ENCODE measurements at places on chromosomes 7 and 10. TPM values are rescaled to one million over a fixed set of nuclear protein-coding genes. Genes with fewer than 3 reads are reported as not detected.

FAM221A gene
- 7.7 TPM for total RNA-seq

PPP1R17 gene
- total RNA-seq = not detected

KAZALD1 gene
- total RNA-seq = 0.90 TPM

MARVELD1 gene
- total RNA-seq = 2.3 TPM

IGFBP3 gene
- total RNA-seq = not detected

PDK4 gene
- total RNA-seq = not detected

CSGALNACT2 gene
- 15.5 TPM for total RNA-seq

ADAP1 gene
- 34.6 TPM for total RNA-seq

PLXDC2 gene
- total RNA-seq = not detected

PLXNA4 gene
- total RNA-seq = 0.18 TPM

CPVL gene
- total RNA-seq = not detected

GPR37 gene
- not detected for total RNA-seq

NCF1 gene
- total RNA-seq = 2.4 TPM

LHPP gene
- 15.1 TPM for total RNA-seq

TEX36 gene
- total RNA-seq = not detected

TMEM176B gene
- total RNA-seq = not detected

TNPO3 gene
- total RNA-seq = 58.4 TPM

EN2 gene
- not detected for total RNA-seq

SH2B2 gene
- total RNA-seq = 7.1 TPM

CROT gene
- total RNA-seq = 7.3 TPM

CHST3 gene
- total RNA-seq = 0.36 TPM

CYP26C1 gene
- not detected for total RNA-seq

AKR1C8 gene
- not detected for total RNA-seq

Data from activated CD8-positive, alpha-beta T cell treated with anti-CD3 and anti-CD28 coated beads for 36 hours (primary cell).